ENCODE measurements at places on chromosomes 3 and 15. TPM values are rescaled to one million over a fixed set of nuclear protein-coding genes. Genes with fewer than 3 reads are reported as not detected.
A peak's percentile ranks its signal among the peaks of the same experiment; 100 is the strongest.

Gene TRIM69
- 27.8 TPM for polyA plus RNA-seq

Gene ANKUB1
- polyA plus RNA-seq: not detected

Gene CPNE9
- polyA plus RNA-seq: not detected

GRCh38 chr3:194682189-194682693, 3.4 kb upstream of the FAM43A start:
- DNase-seq: no peak

GRCh38 chr3:130263708-130264107, 81.8 kb upstream of the COL6A5 start:
- no peak for DNase-seq

DNA sequence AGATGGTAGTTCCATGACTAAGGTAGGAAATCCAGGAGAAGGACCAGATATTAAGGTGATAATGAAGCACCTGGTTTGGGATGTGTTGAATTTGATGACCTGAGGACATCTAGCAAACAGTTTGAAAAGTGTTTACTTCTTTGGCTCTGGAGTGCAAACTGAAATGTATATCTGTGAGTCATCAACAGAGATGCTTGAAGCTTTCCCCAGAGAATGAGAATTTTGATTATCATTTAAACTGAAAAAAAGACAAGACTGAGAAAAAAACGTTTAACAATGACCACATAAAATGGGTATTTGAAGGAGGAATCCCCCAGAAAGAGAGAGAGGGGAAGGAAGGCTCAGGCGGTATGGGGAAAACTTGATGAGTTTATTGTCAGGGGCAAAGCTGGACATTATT, 20.7 kb upstream of the GSK3B start:
- no peak for DNase-seq

GRCh38 chr3:127221037-127221436, 28.1 kb downstream of the PRR23E start:
- DNase-seq: no peak

DNA sequence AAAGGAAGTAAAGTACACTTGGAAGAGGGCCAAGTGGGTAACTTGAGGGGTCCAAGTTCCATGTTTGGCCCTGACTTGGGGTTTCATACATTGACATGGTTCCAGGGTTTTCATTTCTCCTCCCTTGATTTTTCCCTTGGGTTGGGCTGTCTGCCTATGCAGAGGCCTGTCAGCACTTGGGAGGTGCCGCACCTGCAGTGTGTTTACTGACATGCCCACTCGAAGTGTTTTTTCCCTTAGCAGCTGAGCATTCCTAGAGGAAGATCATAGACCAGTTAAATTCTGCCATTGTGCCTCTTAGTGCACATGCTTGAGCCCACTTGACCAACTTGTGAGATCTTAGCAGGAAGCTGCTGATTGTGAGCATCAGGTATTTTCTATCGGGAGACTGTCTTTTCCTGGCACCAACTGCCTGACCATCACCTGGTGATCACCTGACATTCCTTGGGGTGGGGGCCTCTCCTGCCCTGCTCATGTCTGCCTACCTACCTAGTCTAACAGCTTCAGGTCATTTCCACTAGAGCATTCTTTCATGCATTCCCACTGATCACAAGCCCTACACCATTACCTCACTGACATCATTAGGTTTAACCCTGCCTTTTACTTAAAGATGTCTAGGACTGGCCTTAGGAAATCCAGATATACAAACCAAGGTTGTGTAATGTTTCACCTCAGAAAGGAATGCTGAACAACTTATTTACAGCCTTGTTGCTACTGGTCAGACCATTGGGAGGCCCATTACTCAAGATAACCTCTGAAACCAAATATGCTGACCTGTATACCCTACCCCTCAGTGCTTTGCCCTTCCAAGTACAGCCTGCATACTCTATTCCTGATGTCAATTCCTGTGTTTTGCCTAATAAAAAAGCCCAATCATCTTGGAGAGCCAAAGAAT, 68.3 kb downstream of the CD47 start:
- DNase-seq: no peak

- peak; percentile 49 for DNase-seq
Observed at GRCh38 chr3:37996785-37997301, 6.3 kb downstream of the VILL start.

DNA sequence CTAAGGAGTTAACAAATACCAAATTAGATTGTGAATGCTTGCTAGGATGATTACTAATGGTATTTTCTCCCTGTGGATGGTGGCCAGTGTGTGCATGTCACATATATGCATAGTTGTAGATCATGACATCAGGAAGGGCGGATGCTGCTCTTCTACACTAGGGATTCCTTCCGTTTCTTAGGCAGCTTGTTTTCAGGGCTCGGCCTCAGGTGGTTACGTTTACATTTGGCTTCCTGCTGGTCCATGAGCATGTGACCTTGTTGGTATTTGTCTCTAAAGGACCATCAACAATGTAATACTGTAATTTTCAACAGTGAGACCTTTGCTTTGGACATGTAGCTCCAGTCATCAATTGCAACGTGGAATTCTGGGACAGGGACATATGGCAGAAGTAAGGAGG, 221.4 kb downstream of the NR1D2 start:
- DNase-seq: no peak

Data from forelimb muscle (tissue), 1 donor.